ENCODE measurements at places on chromosomes 2 and 18.
A peak's percentile ranks its signal among the peaks of the same experiment; 100 is the strongest.

DNA sequence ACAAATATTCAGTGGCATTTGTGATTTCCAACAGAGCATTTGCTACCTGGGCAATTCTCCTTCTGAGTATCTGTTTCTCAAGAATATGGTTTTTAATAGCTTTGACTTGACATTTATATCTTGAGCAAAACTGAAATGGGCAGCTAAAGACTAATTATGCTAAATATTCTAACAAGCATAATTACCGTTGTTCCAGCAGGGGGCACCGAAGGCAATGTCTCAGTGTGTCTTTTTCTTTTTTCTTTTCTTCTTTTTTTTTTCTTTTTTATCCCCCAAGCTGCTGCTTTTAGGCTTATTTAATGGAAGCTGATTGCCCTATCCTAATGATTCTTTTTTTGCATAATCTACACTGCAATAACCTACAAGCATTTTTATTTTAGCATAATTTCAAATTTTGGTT, 138.9 kb upstream of the NABP1 start:
- no peak for DNase-seq

DNA sequence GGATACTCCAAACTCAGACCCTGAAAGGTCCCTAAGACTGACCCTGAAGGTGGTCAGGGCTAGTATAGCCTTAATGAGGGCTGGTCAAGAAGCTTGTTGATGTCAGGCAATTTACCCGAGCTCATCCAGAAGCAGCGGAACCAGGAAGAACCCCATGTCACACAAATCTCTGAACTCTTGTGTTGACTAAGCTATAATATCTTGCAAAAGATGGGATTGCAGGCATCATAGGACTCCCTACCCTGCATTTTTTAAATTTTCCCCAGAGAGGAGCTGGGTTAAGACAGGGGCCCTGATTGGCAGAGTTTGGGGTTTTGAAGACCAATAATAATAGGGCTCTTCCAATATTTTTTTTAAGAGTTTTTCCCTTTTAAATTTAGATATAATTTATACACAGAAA, 2.0 kb upstream of the PLEKHB2 start:
- no peak for DNase-seq

GRCh38 chr18:48051945-48052840, 121.7 kb upstream of the SMAD2 start:
- no peak for DNase-seq

GRCh38 chr18:32884543-32884942, 111.7 kb upstream of the KLHL14 start:
- no peak for DNase-seq

- DNase-seq, result no peak
Observed at GRCh38 chr2:223602972-223603371, 811 bp upstream of the SCG2 start.

GRCh38 chr18:63956755-63957154, 7.7 kb downstream of the HMSD start:
- no peak for DNase-seq

- no peak for DNase-seq
Observed at GRCh38 chr2:34724107-34724506, 1125.0 kb upstream of the FAM98A start.

DNA sequence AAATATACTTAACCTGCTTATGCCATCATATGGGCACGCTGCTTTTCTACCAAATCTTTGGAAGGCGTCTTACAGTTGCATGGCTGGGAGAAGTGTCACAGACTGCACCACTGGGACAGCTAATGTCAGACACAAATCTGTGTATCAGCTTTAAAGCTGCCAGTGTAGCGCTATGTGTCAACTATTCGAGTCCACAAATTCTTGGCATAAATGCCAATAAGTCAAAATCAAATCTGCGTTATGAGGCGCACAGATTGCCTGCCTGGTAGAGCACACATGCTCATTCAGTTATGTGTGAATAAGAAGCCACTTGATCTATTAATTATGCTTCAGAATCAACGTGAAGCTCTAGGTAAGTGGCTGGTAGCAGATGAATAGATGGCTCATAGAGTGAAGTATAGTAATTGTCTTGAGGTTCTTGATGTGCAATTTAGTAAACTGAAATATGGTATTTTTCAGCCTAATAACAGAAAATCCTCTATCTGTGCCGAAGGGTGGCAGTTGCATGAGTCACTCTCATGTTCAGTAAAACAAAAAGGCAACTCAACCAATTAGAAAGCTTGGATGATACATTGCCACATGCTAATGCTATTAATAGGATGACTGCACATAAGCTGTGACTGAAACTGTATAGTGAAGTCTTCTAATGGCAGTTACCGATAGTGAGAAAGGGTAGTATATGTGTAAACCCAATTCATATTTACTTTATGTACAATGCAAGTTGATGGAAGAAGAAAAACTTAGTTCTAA, 52.0 kb downstream of the DCC start:
- no peak for DNase-seq

GRCh38 chr18:21774722-21775121, 34.1 kb downstream of the MIB1 start:
- no peak for DNase-seq

DNA sequence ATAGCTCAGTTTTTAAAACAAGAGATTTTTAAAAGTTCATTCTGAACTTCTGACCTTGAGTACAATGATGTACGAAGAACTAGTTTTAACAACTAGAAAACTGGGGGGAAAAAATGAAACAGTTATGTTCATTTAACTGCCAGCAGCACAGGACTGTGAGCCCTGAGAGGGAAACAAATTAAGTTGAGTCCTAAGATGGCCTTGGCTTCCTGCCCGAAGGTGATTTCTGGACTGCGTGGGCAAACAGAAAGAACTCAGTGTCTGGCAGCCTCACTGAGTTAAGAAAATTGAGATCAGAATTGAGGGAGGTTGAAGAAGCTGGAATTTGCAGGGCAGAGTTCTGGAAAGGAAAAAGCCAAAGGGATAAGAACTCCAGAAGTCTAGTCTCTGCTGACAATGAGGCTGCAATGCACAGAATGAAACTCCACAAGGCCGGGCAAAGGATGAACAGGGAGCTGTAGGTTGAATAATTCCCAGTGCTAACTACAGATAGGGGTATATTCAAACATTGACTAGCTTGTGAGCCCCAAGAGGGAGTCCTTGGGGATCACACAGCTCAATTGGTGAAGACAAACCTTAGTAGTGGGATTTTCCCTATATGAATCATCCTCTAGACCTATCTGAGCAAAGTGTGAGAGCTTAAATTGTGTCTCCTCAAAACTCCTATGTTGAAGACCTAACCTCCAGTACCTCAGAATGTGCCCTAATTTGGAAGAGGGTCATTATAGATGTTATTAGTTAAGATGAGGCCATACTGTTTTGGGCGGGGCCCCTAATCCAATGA, 13.1 kb upstream of the CRACDL start:
- no peak for DNase-seq

GRCh38 chr18:34120294-34120693, 104.4 kb downstream of the NOL4 start:
- DNase-seq, result no peak

DNA sequence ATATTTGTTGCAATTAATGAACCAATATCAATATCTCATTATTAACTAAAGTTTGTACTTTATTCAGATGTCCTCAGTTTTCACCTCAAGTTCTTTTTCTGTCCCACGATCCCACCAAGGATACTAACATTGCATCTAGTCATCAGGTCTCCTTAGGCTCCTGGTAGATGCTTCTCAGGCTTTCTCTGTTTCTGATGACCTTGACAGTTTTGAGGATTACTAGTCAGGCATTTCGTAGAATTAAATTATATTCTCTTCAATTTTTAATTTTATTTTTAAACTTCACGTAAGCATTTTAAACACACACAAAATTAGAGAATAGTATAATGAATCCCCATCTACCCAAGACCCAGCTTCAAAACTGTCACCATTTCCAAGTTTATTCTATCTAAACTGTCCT, 5.6 kb upstream of the ACYP2 start:
- DNase-seq, result no peak

DNA sequence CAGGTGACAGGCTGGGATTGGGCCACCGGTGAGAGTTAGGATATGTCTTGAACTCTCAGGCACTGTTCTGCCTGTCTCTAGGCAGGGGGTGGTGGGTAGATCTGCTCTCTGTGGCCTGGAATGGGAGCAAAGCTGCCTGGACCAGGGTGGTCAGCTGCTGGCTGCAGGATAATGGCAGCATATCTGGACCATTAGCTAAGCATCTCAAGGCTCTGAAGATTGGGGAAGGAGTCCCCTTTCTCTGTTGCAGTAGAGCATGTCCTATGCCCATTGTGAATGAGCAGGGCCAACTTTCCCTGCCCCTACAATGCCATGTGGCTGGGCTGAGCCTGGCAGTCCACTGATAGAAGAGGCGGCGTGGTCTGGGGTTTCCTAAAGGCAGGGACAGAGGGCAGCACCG, 34.6 kb downstream of the LOXHD1 start:
- no peak for DNase-seq

GRCh38 chr2:55311444-55311870, 42.4 kb upstream of the MTIF2 start:
- DNase-seq, result peak; percentile 9

DNA sequence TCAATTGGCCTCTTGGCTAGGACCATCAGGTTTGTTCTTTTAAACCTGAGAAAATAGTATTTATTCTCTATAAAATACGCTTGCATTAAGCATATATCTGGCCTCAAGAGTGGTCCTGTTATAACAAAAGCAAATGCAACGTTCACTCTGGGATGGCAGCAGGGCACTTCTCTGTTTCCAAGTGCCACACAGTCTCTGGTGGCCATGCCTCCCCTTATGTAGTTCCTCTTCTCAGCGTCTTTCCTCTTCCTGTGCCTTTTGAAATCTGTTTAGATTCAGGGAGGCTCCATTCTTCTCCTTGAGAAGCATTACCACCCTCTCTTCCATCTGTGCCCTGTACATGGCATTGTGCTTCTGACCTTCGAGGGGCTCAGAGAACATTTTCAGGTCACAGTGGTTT, 51.9 kb downstream of the TSHZ1 start:
- no peak for DNase-seq

- no peak for DNase-seq
Observed at GRCh38 chr2:77397763-77398162, 124.4 kb downstream of the LRRTM4 start.

DNA sequence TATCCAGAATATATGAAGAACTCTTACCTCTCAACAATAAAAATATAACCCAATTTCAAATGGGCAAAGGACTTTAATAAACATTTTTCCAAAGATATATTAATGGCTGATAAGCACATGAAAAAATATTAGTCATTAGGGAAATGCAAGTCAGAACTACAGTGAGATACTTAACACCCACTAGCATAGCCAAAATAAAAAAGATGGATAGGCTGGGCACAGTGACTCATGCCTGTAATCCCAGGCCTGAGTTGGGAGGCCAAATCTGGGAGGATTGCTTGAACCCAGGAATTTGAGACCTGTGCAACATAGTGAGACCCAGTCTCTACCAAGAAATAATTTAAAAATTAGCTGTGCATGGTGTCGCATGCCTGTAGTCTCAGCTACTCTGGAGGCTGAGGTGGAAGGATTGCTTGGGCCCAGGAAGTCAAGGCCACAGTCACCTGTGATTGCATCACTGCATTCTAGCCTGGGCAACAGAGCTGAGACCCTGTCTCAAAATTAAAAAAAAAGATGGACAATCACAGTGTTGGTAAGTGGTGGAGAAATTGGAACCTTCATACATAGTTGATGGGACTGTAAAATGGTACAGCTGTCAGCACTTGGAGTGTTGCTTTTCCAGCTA, 25.1 kb downstream of the MARCHF7 start:
- no peak for DNase-seq

DNA sequence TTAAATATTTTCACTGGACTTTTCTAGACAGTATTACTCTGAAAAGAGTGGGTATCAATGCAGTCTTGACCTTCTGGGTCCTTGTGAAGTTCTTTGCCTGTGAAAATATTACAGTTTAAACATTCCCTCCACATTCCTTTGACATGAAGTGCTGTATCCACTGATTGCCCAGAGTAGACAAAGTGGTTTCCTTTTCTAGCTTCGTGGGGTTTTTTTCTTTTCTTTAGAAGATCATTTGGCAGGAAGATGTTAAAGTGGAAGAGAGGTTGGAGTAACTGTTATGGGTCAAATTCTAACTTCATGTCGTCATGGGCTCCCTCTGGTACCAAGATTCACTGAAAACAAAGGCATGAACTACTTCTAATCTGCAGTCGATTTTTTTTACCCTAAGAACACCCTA, 496.9 kb downstream of the EPHA4 start:
- DNase-seq, result peak; percentile 18

- DNase-seq, result no peak
Observed at GRCh38 chr2:26122630-26123029, 50.3 kb upstream of the GAREM2 start.

DNA sequence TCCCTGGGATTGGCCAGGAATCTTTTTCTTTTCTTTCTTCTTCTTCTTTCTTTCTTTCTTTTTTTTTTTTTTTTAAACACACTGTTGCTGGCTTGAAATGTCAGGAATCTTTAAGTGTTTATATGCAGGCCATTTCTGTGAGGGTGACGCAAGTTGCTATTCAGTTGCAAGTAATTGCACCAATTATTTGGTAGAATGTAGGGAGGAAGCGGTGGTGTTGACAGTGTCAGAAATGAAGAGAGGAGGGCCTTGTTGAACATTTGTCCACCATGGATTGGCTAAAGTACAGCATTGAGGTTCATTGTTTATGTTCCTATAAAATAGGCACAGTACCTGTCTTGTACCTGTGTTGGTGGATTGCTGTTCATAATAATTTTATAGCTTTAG, 6.5 kb downstream of the RPIA start:
- no peak for DNase-seq

GRCh38 chr2:116585669-116586327, 1228.7 kb upstream of the DDX18 start:
- DNase-seq, result no peak

DNA sequence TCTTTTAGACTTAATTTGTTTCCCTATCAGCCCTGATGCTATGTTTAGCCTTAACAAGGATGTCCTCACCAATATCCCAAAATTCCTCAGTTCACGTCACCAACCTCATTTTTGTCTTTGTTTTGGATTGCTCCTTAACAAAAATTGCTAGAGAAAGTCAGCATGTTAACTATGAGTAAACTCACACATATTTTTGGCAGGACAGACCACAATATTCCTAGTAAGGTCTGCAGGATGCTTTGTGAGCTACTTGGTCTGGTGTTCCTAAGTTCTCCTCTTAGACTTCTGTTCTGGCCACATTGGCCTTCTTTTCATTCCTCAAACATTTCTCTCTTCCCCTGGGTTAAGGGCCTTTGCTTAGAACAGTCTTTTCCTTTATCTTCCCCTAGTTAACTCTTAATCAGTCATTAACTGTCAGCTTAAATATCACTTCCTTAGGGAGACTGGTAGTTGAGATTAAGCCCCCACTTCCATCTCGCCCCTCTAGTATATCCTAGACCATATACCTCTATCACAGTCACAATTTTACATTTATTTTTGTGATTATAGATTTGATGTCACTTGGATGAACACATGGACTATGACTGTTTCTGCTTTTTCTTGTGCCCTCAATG, 116.2 kb downstream of the ADCYAP1 start:
- DNase-seq, result no peak
